NCI-H1694 (cell line): ENCODE measurements at places on chromosomes 7 and 10.

- no peak for DNase-seq
These were observed 101.5 kb downstream of the STK31 start for GRCh38 chr7:23811540-23811939.

DNA sequence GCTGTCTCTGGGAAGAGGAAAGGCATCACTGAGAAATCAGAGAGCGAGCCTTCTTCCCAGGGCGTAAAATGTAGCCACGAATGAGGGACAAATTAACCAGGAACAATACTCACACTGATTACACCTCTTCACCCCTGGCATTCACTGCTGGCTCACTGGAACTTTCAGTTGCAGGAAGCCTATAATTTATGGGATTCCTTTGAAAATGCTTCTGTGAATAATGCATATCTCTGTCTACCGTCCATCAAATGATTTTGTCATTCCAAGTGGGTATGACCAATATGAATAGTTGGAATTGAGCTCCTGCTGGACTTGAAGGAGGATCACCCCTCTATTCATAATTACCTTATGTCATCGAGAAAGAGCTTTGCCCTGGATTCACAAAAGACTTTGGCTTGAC lies 360.3 kb upstream of the FZD8 start:
- no peak for DNase-seq

- no peak for DNase-seq
These were observed 87.1 kb downstream of the FZD1 start for GRCh38 chr7:91351374-91351773.

DNA sequence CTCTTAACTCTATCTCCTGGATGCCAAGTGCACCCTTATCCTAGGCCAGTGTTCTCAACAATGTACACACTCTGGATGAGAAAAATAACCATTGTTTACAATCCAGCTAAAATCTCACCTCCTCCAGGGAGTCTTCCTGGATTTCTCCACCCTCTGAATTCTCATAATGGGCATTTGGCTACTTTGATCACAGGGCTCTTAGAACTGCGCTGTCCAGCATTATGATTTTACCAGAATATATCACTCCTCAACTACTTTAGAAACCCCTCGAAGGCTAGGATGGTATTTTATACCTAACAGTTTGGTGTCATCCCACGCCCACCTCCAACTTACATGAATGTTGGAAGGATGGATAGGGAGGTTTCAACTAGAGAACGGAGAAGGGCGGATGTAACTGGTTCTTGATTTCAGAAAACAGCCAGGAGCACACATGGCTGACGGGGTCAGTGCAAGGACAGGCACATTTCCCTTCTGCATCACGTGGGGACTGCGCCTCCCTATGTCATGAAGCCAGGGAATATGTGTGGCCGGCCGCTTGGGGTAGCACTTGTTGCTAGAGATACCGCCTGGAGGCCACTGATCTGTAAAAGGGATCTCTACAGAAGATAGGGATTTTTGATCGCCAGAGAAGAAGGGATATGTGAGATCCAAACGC lies 1.2 kb upstream of the ATP6V0E2 start:
- DNase-seq, result no peak

GRCh38 chr7:155948845-155949244 lies 136.6 kb upstream of the SHH start:
- no peak for DNase-seq

DNA sequence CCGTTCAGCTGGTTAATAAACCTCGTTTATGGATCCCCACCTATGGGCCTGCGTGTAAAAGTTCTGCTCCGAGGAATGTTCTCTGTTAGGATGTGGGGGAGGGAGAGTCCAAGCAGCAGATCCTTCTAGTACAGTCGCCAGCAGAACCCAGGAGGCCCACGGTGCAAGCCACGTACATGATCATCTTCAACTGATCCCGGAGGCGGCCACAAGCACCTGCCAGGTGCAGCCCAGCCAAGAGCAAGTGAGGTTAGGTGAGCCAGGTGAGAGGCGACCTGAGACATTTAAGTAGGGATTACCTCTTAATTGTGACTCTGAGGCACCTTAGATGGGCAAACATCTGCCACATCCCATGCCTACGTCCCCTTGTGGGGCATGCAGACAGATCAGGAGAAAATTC lies 18.0 kb upstream of the FGFR2 start:
- DNase-seq, result no peak

GRCh38 chr10:119734396-119735332 lies 8.8 kb downstream of the INPP5F start:
- no peak for DNase-seq

- no peak for DNase-seq
These were observed 6.7 kb downstream of the DDC start for GRCh38 chr7:50558294-50559053.

DNA sequence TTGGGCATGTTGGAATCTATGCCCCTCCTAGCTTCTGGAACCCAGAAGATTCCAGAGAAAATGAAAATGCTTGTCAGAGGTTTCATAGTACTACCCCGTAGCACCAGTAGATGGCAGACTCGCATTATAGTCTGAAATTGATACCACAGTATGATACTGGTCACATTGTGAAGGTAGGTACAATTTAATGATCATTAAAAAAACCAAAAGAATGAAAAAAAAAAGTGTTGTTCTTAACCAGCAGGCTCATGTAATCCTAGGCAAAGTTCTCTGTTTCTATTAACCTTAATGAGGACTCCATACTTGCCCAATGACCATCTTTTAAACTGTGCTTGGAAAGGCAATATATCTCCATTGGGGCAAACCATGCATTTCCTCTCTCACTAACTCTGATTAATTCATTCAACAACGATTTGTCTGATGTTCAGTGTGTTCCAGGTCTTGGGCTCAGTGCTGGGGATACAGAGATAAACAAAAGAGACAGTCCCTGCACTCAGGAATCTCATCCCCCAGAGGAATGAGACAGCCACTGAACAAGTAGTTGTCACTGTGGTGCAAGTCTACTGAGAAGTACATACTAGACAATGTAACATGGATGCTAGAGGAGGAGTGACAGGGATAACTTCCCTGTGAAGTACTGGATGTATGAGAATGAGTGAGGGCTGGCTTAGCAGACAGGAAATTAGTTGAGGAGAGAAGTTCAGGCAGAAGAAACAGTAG lies 223.5 kb upstream of the PHYHIPL start:
- peak; percentile 69 for DNase-seq

- no peak for DNase-seq
These were observed 370.7 kb downstream of the PPP1R3A start for GRCh38 chr7:113548137-113548536.

- DNase-seq, result no peak
These were observed 29.1 kb downstream of the CELF2 start for GRCh38 chr10:11046776-11047160.
